Activated T-cell treated with anti-CD3 and anti-CD28 coated beads, Interleukin-2, amount 50 U/mL, for 1 hour (primary cell): ENCODE measurements at places on chromosomes 2 and 18.

GRCh38 chr18:49459404-49460171 is 857 bp downstream of the DYM start:
- DNase-seq, result no peak

- DNase-seq, result no peak
Observed at GRCh38 chr2:101745711-101746694, 48.5 kb downstream of the MAP4K4 start.

DNA sequence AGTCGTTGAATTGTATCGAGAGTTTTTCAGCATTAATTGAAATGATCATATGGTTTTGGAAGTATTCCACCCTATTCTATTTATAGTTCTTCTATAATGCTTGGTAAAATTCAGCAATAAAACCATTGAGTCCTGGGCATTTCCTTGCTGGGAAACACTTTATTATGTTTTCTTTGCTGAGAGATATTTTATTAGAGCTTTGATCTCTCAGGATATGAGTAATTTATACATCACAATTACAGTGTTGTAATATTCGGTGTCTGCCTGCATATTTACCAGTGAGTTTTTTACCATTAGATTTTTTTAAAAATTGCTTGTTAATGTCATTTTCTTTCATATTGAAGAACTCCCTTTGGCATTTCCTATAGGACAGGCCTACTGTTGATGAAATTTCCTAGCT is 402.7 kb upstream of the FSIP2 start:
- no peak for DNase-seq

GRCh38 chr18:68740966-68741365 is 26.1 kb upstream of the TMX3 start:
- DNase-seq, result no peak

DNA sequence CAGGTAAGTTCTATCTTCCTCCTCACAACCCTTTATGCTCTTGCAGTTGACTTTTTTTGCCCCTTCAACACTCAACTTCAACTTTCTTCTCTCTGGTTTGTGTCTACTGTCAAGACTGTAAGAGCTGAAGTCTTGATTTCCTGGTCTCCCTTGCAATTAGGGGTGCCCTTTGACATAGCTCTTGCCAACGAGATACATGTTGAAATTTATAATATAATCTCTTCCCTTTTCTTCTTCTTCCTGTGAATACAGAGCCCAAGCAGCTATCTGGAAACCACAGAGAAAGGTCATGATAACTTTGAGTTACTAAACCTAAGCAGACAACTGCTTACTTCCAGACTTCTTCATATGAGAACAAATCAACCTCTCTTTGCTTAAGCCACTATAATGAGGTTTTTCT is 163.5 kb downstream of the MC4R start:
- DNase-seq, result no peak

GRCh38 chr2:101817481-101817880 is 120.0 kb downstream of the MAP4K4 start:
- DNase-seq, result no peak

DNA sequence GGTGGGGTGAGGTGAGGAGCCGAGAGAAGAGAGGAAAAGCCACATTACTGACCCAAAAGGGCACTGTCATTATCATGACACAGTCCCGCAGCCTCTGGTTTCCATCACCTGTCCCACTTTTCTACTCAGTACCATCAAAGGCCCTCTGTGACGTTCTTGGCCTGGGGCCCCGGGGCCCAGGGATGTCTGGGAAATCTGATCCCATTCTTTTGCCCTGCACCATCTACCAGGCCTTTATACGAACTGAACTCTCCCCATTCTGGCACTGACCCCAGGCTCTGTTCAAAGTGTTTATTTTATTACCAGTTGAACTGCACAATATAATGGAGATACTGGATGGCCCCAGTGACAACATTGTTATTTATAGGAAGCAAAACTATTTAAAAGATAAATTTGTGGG is 89.1 kb downstream of the COL6A3 start:
- DNase-seq, result no peak

GRCh38 chr2:207157731-207158130 is 8.0 kb downstream of the KLF7 start:
- DNase-seq, result no peak

DNA sequence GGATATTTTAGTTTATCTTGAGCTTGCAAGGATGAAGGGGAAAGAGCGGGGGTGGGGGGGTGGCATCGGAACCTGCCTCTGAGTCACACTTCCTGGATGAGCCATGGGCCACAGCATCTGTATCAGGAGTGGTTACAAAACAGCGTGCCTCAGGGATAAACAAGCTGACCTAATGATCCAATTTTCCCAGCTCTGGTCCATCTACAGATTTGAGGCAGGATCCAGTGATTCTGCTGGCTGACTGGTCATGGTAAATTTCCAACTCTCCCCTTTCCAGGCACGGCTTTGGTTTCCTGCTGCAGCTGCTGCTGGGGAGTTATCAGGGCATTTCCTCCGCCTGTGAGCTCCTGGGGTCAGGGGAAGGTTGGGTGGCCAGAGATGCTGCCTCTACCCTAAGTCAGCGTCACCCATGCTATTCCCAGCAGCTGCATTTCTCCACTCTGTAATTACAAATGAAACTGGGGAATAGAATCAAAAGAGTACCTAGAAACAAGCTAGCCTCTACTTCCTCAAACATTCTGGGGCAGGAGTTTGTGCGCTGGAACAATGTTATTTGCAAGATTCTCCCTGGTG is 4.7 kb upstream of the HPCAL1 start:
- DNase-seq, result peak; percentile 56

DNA sequence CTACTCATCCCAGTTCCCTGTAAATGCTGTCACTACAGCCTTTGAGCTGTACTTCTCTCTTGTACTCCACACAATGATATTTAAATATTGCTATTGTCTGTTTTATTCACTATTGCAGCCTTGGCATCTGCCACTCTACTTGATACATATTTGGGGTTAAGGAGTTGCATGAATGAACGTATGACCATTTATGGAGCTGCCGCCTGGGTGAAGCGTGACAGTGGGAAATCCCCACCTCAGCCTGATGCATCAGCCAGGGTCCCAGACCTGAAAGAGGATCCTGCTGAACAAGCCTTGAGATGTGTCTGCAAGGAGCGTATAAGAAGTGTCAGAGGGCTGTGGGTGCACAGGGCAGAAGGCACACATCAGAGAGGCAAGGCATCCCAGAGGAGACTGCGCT is 39.1 kb downstream of the MRPL35 start:
- DNase-seq, result peak; percentile 27

- DNase-seq, result no peak
Observed at GRCh38 chr2:107359021-107359420, 467.7 kb upstream of the RGPD4 start.
